ENCODE measurements at places on chromosomes 6 and 20.
A peak's percentile ranks its signal among the peaks of the same experiment; 100 is the strongest.

DNA sequence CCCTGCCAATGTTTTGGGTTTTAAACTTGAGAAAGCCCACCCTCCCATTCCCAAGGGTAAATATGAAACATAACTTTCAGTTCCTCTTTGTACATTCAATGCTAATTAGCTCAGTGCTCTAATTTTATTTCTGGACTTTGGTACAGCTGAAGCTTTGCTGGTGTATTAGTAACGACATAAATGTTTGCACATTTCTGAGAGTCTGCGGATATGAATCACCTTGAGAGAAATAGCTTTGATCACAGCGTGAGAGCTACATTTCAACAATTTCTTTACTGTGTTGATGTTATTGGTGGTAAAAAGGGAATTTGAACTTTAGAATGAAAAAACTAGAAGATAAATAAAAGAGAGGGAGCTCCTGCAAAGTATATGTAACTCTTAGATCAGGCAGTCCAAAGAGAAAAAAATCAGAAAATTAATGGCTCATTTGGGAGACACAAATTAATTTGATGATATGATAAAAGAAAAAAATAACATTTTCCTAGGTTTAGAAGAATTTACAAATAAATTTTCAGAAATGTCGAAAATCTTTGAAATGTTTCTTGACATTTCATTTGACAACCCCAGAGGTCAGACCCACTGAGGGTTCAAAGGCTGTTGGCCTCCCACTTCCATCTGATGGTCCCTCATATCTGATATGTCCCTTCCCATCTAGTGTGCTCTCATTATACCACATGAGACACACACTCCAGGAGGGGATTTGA lies 38.5 kb upstream of the CAP2 start:
- no peak for DNase-seq

GRCh38 chr6:86685230-86685797 lies 252.0 kb upstream of the HTR1E start:
- DNase-seq, result no peak

- no peak for DNase-seq
Observed at GRCh38 chr6:110467566-110468140, 8.8 kb downstream of the SLC22A16 start.

DNA sequence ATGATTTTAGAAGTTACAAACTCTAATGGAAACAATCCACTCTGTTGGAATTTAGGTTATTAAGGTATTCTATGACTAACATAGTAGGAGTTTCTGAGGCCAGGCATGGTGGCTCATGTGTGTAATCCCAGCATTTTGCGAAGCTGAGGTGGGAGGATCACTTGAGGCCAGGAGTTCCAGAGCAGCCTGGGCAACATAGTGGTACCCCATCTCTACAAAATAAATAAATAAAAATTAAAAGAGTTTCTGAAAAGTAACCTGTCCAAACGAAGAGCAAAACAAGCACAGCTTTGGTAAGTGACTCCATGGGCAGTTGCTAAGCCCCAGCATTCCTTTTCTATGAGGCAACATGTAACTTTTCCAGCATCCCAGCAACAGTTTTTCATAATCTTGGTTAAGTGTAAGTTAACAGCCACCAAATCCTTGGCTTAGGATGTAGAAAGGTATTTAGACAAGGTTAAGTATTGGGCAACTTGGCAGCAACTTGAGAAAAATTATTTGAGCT lies 86.3 kb downstream of the SOX4 start:
- DNase-seq, result no peak

DNA sequence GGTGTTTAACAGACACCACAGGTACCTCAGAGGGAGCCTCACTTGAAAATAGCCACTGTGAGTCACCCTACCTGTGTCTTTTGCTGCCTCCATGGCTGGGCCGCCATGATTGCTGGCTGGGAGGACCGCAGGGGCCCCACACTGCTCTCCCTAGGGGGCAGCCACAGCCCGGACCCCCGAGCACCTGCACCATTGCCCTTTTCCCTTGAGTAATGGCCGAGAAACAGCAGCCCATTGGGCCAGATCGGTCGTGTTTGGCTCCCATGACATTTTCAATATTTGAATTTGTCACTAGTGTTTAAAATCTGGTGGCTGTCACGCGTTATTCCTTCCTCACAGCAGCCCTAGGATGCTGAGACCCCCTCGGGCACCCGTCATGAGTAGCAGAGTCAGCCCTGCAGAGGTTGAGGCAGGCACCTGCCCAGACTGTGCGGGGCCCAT lies 6.7 kb downstream of the ZBP1 start:
- no peak for DNase-seq

DNA sequence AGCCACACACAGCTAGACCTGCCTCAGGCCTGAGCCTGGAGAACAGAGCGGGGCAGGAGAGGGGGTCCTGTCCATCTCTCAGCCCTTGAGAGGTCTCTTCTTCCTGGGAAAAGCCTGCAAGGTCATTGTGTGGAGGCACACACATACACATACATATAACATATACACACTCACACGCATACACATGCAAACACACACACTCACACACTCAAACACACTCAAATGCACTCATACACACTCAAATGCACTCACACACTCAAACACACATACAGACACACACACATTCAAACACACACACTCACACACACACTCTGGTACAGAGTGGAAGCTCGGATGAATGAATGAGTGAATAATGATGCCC lies 515 bp downstream of the TLDC2 start:
- no peak for DNase-seq

GRCh38 chr20:50121858-50122271 lies 8.9 kb upstream of the UBE2V1 start:
- DNase-seq, result peak; percentile 48

- peak; percentile 6 for DNase-seq
Observed at GRCh38 chr6:46014046-46014445, 1.6 kb downstream of the CLIC5 start.

- peak; percentile 71 for DNase-seq
Observed at GRCh38 chr6:32845384-32845884, 1.6 kb upstream of the PSMB8 start.

GRCh38 chr6:3288711-3289663 lies 30.2 kb downstream of the PSMG4 start:
- no peak for DNase-seq

GRCh38 chr6:159852877-159853276 lies 37.9 kb upstream of the MAS1 start:
- DNase-seq, result peak; percentile 60

GRCh38 chr6:13068586-13069210 lies 259.6 kb downstream of the TBC1D7 start:
- peak; percentile 75 for DNase-seq

- DNase-seq, result no peak
Observed at GRCh38 chr6:6287415-6287814, 33.0 kb downstream of the F13A1 start.

- peak; percentile 17 for DNase-seq
Observed at GRCh38 chr6:113723182-113723581, 134.0 kb upstream of the MARCKS start.

DNA sequence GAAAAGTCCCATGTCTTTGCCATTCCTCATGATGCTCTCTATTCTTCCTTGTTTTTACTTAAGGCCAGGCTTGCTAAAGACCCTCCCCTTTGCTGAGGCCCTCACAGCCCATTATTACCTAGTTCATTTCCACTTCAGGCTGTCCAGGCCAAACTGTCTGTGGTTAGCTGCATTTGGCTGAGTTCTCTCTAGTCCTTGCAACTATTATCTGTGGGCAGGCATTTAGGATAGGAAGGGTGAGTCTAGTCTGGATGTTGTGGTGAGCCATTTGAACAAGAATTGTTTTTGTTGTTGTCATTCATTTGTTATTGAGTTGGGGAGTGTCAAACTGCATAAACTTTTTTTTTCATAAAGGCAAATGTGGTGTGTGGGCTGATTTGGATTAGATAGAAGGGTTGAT lies 182.4 kb downstream of the CD109 start:
- no peak for DNase-seq

DNA sequence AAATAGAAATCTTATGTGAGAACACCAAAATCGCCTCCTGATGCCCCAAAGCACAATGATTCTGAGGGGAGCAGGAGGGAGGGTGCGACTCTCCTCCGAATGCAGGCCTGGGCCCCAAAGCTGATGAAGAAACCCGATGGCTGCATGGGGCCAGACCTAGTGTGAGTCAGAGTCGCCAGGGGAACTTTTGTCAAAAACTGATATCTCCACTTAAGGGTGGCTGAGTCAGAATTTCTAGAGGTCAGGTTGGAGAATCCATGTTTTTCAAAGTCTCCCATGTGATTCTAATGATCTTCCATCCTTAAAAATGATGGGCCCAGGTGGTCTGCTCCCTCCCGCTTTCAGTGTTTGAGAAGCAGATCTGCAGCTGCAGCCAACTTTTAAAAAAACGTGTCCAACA lies 172.8 kb downstream of the BACH2 start:
- DNase-seq, result no peak

DNA sequence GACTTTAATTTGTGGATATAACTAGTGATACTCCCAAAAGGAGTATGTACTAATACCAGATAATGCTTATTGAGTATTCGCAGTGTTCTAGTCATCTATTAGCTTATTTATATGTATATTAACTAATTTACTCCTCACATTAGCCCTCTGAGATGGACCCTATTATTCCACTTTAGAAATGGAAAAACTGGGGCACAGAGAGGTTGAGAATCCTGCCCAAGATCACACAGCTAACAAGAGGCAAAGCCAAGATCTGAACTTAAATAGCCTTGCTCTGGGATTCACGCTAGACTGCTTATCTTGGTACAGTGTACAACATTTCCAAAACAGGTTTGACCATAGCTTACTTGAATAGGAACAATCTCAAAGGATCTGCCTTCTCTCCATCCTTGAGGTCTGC lies 8.5 kb upstream of the SPO11 start:
- no peak for DNase-seq

DNA sequence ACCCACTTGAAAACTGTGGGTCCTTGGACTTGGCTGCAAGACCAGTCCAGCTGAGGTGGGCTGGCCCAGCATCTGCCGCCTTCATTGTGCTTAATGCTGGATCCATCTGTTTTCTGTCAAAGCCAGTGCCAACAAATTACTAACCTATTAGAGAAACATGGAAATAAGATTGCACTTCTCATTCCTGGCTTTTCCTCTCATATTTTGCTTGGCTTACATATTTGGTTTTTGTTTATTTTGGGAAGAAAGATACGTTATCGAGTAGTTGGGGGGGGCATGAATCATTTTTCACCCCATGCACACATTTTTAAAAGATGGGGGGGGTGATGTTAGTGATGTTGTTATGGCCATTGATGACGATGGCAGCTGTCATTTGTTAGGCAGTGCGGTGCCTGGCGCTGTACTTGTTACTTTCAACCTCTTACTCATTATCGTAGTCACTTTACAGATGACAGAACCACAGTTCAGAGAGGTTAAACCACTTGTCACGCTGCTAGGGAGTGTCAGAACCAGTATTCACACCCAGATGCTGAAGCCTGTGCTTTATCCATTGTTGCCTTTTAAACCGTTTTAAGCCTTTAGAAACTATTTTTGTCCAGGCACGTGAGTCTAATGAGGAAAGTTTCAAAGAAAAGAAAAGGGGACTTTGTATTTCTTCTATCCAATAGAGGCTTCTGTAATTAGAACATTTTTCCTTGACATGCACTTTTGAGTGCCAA lies 180.0 kb downstream of the TMEM242 start:
- DNase-seq, result no peak

DNA sequence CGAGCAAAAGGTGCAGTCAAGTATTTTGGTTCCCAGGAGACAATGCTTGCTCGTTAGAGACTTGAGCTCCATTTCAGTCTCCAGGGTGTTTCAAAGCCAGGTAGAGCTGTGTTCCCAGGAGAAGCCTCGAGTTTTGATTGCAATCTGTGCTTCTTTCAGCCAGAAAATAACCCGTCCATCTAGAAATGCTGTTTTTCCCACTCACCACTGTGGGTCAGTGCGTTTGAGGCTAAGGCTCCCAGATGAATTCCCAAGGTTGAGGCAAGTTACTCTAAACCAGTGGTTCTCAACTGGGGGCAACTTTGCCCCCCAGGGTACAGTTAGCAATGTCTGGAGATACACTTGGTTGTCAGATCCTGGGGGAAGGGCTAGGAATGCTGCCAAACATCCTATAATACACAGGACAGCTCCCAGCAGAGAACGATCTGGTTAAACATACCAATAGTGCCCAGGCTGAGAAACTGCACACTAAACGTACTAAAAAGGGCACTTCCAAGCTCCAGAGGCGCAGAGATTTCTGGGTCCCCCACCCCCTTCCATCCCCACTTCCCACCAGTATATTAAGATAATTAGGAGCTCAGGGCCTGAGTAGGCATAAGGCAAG lies 13.8 kb downstream of the BMP7 start:
- DNase-seq, result no peak

- no peak for DNase-seq
Observed at GRCh38 chr6:109010705-109011102, 83.9 kb downstream of the SESN1 start.

GRCh38 chr6:124393536-124393935 lies 568.7 kb upstream of the RNF217 start:
- DNase-seq, result no peak

DNA sequence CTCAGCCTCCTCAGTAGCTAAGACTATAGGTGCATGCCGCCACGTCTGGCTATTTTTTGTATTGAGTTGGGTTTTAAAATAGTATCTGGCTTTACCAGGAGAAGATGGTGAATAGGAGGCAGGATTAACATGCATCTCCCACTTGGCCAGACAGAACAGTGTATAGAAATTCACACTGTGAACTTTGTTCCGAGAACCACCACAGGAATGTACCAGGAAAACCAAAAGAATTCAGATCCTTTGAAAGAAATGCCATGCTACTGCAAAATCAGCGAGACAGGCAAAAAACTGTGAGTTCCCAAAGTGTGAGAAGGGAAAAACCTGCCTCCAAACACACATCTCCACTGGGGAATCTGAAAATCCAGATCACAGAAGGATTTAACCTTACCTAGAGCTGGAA lies 327.6 kb downstream of the NKAIN2 start:
- no peak for DNase-seq

GRCh38 chr6:168634541-168635328 lies 193.8 kb downstream of the SMOC2 start:
- DNase-seq, result no peak

DNA sequence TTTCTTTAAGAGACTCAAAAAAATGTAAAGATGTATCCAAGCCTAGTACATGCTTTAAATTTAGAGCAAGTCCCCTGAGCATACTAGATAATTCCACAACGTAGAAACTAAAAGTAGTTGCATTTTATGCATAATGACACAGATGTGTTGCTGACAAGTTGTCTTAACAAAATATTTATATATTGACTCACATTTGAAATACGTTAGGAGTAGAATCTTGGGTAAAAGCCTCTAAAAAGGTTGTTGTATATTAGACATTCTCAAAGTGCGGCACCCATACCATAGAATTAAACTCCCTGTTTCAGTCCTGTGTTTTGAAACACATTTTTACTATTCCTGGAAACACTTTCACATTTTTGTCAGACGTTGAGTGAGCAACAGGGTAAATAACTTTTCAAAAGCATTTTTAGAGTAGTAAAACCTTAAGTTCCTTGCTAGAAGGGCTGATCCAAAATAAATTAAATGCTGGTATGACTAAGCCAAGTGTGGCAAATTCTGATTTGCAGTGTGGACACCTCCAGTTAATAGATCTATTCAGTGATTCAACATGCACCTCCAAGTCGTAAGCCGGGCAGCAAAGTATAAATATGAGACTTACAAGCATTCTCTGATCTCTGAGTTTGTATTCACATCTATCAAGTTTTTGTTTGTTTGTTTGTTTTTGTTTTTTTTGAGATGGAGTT lies 97.5 kb downstream of the GMDS start:
- no peak for DNase-seq

- DNase-seq, result no peak
Observed at GRCh38 chr20:44450281-44450889, 25.3 kb upstream of the TTPAL start.

GRCh38 chr20:43537921-43538877 lies 20.6 kb upstream of the SGK2 start:
- DNase-seq, result peak; percentile 20

Measured in common myeloid progenitor, CD34-positive (primary cell).